ENCODE measurements at places on chromosomes 1 and 21. TPM values are rescaled to one million over a fixed set of nuclear protein-coding genes. Genes with fewer than 3 reads are reported as not detected.
A peak's percentile ranks its signal among the peaks of the same experiment; 100 is the strongest.

DNA sequence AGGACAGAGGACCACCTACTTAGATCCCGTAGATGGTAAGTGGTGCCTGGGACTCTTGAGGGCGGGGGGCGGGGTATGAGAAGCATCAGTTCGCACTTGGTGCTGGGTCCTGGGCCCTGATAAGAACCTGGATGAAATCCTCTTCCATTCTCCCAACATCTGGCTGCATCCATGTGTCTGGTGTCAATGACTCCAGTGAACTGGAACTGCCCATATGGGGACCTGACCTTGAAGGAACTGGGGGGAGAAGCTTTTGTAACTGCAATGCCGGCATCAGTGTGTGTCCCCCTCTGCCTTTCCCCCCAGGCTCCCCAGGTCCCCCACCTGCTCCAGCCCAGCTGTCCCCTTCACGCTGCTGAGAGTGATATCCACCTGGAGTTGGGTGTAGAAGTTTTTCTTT is 49.7 kb upstream of the EPB41 start:
- DNase-seq = no peak

DNA sequence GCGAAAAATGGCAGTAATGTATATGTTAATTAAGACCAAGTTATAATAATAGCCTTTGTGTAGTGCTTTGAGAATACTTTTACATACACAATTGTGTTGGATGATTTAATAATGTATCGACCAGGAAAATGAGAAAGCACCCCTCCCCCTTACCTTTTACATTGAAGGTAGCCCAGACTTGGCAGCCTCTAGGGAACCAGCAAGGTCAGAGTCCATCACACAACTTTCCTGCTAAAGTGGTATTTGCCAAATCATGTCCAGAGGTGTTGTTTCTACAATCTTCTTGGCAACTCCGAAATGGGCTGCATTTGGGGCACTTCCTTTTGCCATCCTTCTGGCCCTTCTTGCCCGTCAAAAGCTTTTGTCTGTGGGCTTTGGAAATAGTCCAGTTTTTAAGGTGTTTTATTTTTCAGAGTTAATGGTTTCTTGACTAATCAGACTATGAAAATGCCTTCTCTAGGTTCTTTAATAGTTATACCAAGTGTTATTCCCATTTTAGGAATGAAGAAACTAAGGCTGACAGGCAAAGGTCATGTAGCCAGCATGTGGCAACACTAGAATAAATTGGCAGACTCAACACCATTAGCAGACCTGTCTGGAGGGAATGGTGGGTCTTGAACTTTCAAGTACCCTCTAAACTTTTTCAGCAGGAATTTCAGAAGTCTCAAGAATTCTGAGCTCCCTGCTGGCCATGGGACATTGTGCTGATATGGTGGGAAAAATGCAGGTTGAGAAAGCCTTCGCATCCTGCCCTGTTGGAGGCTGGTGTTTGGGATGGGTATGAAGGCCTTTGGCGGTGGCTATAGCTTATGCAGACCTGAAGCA is 6.8 kb downstream of the ATP1A1 start:
- no peak for DNase-seq

- no peak for DNase-seq
Measured at GRCh38 chr1:207745839-207746767, 5.8 kb upstream of the CD46 start.

GRCh38 chr1:72432645-72433267 is 150.4 kb upstream of the NEGR1 start:
- no peak for DNase-seq

GRCh38 chr1:10909697-10910680 is 102.5 kb upstream of the TARDBP start:
- no peak for DNase-seq

- peak; percentile 93 for DNase-seq
Measured at GRCh38 chr1:201724766-201725118, 104.2 kb upstream of the IPO9 start.

DNA sequence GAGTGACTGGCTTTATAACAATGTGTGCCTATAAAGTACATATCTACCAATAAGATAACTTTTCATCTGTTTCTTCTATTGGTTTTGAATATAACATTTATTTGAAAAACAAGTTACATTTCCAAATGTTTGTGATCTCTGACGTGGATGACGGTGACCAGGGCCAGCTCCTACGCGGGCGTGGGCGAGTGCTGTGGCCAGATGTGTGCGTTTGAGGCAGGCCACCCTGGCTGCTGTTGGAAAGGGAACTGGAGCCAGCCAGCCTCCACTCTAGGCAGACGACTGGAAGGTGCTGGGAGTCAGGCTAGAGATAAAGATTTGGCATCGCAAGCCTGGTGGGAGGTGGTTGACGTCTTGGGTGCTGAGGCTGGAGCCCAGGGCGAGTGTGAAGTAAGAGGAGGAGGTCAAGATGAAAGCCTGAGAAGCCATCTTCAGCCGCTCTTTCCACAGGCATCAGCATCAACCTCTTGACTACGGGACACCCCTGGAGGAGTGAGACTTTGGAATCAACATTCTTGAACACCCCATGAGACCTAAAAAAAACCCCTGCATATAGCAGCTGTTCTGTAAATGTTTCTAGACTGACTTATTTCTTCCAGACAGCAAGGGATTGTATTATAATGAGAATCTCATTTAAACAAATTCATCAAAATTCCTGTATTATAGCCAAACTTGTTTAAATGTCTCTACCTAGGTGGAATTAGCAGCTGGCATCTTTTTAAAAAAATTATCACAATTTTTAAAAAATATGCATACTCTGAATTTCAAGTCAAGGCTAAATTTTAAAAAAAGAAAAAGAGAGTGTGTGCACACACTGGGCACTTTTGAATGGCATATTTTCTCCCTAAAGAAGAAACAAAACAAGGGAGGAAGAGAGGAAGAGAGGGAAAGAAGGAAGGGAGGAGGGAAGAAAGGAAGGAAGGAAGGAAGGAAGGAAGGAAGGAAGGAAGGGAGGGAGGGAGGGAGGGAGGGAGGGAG is 112.5 kb upstream of the SLC44A3 start:
- peak; percentile 30 for DNase-seq

DNA sequence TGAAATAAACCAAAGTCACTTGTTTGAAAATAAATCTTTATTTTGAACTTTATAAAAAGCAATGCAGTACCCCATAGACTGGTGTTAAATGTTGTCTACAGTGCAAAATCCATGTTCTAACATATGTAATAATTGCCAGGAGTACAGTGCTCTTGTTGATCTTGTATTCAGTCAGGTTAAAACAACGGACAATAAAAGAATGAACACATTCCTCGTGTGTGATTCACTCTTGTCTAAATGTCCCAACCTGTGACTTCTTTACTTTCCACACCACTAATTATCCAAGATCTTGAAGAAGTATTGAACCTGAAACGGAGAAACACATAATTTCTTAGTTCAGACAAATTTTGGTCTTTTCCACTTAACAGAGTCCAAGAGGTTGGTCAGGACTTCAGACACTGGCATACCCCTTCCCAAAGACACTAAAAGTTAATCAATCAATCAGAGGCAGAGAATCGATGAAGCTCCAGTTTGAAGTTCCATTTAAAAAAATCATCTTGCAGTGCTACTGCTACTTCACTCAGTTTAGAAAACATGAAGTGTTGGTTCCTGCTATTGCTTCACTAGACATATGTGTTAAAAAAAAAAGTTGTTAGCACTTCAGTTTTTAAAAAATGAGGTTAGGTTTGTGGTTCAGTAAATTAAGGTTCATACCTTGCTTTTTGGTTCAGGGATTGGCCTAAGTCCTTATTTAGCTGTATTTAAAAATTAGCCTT is 26.2 kb downstream of the ATP1B1 start:
- no peak for DNase-seq

ACTL8 gene
- not detected for total RNA-seq

Data from lung (tissue), 17 donors.